ENCODE measurements at places on chromosomes 11 and 22. TPM values are rescaled to one million over a fixed set of nuclear protein-coding genes. Genes with fewer than 3 reads are reported as not detected.

OR4D11 gene
- total RNA-seq = not detected

CDC42EP1 gene
- total RNA-seq = 22.6 TPM

RCN1 gene
- 299 TPM for total RNA-seq

CCDC15 gene
- total RNA-seq = 2.9 TPM

UBE2L3 gene
- 50.3 TPM for total RNA-seq

LIN7C gene
- 44.4 TPM for total RNA-seq

- DNase-seq = peak; percentile 32
Measured at GRCh38 chr11:116373104-116373944, 399.5 kb downstream of the BUD13 start.

DNA sequence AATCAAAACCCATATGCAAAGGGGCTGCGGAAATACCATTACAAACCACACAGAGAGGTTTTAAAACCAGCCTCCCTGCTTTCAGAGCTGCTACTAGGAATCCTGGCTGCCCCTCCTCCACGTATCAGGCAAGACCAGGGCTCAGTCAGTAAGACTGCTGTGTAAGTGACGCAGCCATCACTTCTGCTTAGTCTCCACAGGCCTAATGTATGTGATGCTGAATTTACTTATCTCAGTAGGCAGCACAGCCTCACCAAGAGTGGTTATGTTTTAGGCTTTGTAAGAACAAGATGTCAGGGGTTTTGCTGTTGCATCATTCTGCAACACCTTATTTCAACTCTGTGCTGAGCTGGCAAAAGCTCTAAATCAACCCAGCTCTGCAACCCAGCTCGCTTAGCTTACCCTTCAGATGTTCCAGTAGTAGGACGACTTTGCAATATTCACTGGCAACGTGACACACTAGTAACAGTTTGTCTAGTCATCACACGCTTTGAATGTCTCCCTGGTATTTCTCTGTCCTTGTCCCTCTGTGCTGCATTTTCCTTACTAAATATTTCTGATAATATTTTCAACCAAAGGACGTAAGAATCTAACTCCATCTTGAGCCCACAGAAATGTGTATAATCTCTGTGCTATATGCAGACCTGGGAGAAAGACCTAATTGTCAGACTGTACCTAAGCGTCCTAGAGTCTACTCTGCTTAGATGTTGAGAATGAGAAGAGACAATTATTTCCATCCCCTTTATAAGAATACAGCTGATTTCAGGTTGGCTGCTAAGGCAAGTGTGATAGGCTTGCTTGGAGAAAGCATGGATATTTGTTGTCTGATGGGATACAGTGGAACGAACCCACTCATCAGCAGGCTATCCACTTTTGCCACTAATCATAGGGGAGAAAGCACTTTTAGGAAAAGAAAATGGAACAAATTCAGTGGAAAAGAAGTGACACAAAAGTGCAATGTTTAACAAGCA lies 72.2 kb downstream of the LARGE2 start:
- DNase-seq = no peak

DNA sequence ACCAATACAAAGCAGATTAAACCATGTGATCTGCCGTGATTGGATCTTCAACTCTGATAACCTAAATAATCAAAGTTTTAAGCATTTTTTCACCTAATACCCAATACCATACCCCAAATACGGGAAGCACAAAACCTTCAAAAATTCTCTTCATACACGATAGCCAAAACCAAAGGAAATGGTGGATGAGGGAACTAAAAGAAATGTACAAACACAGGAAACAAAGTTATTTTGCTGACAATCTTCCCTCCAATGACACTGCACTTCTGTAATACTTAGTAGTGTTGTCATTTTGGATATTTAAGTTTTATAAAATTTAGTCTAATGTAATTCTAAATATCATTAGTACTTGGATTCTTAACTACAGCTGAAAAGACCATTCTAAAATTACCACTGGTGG lies 27.0 kb downstream of the CSTF3 start:
- DNase-seq = no peak

GRCh38 chr11:96642583-96642982 lies 252.8 kb downstream of the JRKL start:
- DNase-seq = no peak

- no peak for DNase-seq
Measured at GRCh38 chr11:126968915-126969314, 31.7 kb downstream of the KIRREL3 start.

GRCh38 chr11:34706709-34707461 lies 86.0 kb downstream of the EHF start:
- no peak for DNase-seq

DNA sequence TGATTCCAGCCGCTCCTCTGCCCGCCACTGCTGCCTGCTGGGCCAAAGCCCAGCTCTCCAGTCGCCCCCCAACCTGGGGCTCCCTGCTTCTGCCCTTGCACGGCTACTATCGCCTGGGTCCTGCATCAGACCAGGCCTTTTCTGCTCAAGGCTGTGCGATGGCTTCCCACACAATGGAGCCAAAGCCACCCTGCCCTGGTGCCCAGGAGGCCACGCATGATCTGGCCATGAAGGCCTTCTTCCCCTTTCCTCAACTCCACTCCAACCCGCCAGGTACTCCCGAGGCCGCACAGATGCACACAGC lies 45.8 kb downstream of the SGSM3 start:
- DNase-seq = no peak

DNA sequence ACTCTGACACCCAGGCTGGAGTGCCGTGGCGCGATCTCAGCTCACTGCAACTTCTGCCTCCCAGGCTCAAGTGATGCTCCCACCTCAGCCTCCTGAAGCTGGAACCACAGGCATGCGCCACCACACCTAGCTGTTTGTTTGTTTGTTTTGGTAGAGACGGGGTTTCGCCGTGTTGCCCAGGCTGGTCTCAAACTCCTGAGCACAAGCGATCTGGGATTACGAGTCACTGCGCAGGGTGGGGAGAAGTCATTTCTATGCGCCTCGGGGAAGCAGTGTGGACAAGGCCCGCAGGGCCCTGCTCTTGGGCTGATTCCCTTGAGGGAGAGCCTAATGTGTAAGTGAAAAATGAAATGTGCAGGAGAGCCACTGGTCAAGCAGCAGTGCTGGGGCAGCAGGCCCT lies 19.6 kb upstream of the SEPTIN5 start:
- no peak for DNase-seq

- DNase-seq = peak; percentile 56
Measured at GRCh38 chr11:74278721-74279161, 32.7 kb downstream of the P4HA3 start.

DNA sequence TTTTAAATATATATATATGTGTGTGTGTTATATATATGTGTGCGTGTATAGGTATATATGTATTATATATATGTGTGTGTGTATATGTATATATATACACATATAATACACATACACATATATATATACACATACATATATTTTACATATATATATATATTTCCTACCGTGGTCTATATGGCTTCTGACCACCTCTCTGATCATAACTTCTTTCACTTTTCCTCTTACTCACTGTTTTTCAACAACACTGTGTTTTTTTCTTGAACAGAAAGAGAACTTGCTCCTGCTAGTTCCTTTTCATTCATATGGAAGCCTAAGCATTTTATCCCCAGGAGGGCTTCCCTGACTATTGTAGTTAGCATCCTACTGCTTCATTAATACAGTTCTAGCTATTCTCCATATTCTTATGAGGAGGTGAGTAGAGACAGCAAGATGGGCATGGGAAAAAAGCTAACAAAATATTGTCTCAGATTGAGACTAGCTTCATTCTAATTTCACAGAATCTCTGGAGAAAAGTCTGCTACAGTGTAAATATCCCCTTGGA lies 38.5 kb upstream of the CTSC start:
- no peak for DNase-seq

GRCh38 chr11:9726321-9727022 lies 62.6 kb downstream of the SWAP70 start:
- peak; percentile 84 for DNase-seq

DNA sequence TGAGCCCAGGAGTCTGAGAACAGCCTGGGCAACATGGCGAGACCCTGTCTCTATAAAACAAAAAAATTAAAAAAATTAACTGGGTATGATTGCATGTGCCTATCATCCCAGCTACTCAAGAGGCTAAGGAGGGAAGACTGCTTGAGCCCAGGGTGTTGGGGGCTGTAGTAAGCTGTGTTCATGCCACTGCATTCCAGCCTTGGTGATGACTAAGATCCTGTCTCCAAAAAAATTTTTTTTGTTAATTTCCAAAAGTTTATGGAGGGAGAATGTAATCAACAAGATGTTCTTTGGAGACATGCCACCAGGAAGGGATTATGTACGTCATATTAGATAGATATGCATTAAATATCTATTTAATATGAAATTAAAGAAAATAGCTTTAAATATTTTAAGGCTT lies 267.5 kb downstream of the SBF2 start:
- DNase-seq = peak; percentile 58

- DNase-seq = no peak
Measured at GRCh38 chr11:70559516-70559915, 161.2 kb downstream of the CTTN start.

DNA sequence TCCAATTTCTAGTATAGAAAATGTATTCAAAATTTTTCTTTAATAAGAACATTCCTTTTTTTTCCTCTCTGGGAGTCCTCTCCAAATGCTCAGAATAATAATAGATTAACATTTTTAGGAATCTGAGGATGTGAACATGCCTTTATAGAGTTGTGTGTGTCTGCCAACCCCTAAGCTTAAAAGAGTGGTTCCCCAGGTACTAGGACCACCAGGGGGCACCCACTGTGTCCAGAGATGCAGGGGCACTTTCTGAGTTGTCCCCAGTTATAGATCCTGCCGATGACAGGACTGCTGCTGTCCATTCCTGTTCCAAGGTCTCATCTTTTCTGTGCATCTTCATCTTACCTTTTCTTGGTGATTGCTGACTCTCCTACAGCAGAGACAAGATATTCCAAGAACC lies 27.0 kb upstream of the MICAL2 start:
- peak; percentile 31 for DNase-seq
